ENCODE measurements at places on chromosomes 3 and 15.

DNA sequence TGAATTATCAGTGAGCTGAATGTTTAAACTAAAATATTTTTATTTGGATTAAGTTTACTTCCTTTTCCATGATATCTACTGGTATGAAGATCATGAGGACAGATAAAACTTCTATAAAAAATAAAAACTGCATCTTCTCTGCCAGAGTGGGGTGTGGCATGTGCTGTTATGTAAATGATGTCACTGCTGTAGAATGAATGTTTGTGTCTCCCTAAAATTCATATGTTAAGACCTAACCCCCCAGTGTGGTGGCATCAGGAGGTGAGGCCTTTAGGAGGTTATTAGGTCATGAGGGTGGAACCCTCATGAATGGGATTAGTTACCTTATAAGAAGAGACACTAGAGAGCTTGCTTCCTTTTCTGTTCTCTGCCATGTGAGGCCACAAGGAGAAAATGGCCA lies 178.7 kb upstream of the DPH6 start:
- no peak for DNase-seq

DNA sequence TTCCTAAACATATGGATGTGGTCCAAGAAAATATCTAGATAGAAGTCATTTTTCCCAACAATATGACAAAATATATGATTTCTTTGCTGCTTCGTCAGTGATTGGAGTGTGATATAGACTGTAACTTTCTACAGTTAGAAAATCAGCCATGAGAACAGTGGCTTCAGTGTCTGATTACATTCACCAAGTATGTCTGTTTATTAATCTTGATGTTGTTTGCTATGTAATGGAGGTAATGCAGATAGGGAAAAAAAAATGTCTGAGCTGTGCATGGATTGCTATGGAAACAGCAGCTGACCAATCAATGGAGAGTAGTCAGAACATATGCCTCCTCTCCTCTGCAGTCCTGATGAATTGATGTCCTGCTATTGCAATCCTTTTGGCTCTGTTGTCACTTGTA lies 72.3 kb upstream of the GAP43 start:
- DNase-seq: no peak

DNA sequence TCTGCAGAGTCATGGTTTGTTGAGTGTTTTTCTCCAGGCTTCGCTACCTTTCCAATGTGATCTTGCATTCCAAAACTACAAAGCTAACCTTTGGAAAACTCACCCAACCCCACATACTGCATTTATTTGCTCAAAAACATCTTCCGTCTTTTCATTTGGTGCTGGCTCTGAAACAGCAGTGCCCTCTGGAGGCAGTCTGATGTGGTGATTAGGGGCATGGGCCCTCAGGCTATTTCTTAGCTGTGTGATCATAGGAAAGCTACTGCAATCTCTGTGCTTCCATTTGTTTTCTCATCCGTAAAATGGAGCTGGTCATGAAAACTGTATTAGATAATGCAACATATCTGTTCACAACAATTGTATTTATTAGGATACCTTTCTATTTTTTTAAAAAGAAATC lies 47.0 kb downstream of the MTHFS start:
- DNase-seq: no peak

DNA sequence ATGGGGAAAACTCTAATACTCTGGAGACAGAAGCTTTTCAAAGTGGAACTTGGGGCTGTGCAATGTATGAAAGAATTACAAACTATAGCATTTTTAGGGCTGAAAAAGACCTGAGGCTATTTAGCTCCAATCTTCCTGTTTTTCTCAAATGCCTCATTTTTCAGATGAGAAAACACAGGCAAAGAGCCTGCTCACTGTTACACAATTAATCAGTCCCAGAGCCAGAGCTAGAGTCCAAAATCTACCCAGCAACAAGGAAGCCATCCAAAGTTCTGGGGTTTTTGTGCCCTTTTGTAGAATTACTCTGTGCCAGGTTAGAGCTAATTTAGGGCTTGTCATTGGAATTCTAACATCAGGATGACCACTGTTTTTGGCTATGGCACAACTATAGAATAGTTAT lies 45.5 kb downstream of the GPR149 start:
- no peak for DNase-seq

DNA sequence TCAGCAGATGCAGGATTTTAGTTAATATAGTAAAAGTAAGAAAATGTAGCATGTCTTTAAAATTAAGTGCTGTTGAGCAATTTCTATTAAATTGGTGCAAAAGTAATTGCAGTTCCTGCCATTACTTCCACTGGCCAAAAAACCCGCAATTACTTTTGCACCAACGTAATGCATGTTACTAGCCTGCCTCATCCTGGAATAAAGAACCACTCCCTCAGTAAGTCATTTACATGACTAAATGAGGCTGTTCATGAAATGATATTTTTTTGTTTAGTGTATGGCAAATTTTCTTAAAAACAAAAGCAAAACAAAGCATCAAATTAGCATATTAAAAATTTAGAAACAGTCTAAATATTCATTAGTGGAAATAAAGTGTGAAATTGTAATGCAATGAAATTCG lies 180.4 kb downstream of the DIPK2A start:
- DNase-seq: no peak

- no peak for DNase-seq
Observed at GRCh38 chr3:54547051-54547450, 380.8 kb downstream of the LRTM1 start.

GRCh38 chr3:106403371-106404145 lies 534.7 kb upstream of the CBLB start:
- DNase-seq: no peak

- DNase-seq: no peak
Observed at GRCh38 chr3:25820366-25820765, 30.5 kb downstream of the OXSM start.

- DNase-seq: no peak
Observed at GRCh38 chr15:69412701-69413100, 1.4 kb upstream of the KIF23 start.

GRCh38 chr3:137988982-137989381 lies 21.0 kb upstream of the CLDN18 start:
- no peak for DNase-seq

- no peak for DNase-seq
Observed at GRCh38 chr3:55283441-55283925, 203.6 kb downstream of the WNT5A start.

DNA sequence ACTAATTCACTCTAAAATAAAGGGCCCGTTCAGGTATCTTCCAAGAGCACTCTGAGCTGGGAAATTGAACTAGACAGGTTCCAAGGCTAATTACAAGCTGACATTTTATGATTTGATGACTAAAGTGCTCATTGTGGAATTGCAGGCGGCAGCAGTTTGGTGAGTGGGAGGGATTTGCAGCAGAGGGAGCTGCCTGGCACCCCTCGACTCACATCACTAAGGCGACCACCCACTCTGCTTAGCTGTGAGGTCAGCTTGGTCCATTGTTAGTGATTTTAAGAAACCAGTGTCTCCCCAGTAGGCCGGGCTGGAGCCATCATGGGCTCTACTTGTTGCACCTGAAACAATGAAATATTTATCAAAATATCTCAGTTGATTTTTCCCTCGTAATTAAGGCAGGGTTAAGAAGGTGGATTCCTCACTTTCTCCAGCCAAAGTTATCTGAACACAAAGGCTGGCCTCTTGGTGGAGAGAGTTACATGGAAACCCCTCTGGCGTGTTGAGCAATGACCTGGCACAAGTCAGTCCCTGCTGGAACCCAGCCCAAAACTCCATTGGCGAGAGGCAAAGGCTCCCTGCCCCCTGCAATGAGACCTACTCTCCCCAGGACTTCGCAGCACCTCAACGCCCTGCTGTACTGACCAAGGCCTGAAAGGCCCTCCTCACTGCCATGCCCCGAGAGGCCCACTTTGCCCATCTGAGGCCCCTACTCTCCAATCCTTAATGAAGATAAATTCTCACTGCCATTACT lies 65.0 kb upstream of the ATP2B2 start:
- no peak for DNase-seq

DNA sequence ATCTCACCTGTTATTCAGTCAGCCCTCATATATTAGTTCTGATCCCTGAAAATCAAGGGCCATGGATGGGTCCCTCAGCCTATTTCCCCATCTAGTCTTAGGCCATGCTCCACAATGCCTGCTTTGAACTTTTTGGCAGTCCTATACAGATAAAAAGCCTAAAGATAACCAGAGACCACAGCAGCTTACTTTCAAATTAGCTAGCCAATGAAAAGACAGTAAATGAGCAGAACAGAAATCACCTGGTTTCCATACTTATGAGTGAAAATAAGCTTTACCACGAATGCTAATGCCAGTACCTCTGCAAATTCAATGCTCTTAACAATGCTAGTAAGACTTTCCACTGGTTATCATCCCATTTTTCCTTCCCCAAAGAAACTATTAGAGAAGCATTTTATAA lies 141.6 kb upstream of the SPRED1 start:
- no peak for DNase-seq

GRCh38 chr3:171835613-171836012 lies 7.5 kb upstream of the TMEM212 start:
- no peak for DNase-seq

GRCh38 chr3:143970773-143971358 lies 757 bp upstream of the DIPK2A start:
- DNase-seq: peak; percentile 10

- DNase-seq: no peak
Observed at GRCh38 chr3:78201091-78201490, 1161.2 kb downstream of the ROBO2 start.

- DNase-seq: no peak
Observed at GRCh38 chr3:89649431-89649830, 542.0 kb downstream of the EPHA3 start.

DNA sequence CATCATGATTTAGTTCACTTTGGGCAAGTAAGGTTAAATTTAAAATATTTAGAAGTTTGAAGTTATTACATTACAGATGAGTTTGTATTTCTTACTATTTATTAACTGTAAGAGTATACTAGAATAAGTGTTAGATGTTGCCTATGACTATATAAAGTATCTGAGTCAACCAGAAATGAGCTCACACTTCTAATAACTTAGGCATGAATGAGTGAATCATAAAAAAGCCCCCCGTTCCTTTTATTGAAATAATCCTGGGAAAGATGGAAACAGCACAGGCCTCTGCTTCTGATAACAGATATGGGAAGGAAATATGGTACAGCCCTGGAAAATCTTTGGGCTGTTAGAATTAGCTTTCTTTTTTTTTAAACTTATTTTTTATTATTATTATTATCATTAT lies 66.6 kb upstream of the TGFBR2 start:
- DNase-seq: no peak
